ENCODE measurements at places on chromosomes 13 and 19.

- no peak for DNase-seq
Measured at GRCh38 chr19:49132974-49133609, 13.7 kb downstream of the PPFIA3 start.

DNA sequence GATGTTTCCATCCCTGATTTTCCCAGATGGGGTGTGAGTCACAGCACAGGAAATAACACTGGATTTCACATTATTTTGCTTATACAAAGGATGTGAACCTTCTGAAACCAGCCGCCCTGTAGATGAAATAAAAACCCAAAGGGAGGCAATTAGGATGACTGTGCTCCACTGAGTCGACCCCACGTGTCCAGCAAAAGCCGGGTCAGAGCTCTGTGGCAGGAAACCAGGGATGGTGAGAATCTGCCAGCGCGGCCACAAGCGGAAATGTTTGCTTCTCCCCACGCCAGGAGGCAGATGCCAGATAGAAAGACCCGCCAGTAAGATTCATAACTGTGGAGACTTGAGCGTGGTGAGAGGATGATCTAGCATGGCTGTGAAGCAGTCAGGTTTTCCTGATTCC is 764.4 kb downstream of the LIG4 start:
- DNase-seq = no peak

GRCh38 chr13:109868578-109869311 is 82.4 kb upstream of the IRS2 start:
- DNase-seq = no peak

GRCh38 chr13:35140831-35141230 is 198.8 kb downstream of the NBEA start:
- DNase-seq = no peak
